ENCODE measurements at places on chromosomes 11 and 22.

- DNase-seq: no peak
These were observed 135.4 kb downstream of the METTL15 start for GRCh38 chr11:28243581-28243980.

- no peak for DNase-seq
These were observed 3.3 kb upstream of the EPS8L2 start for GRCh38 chr11:702462-703461.

DNA sequence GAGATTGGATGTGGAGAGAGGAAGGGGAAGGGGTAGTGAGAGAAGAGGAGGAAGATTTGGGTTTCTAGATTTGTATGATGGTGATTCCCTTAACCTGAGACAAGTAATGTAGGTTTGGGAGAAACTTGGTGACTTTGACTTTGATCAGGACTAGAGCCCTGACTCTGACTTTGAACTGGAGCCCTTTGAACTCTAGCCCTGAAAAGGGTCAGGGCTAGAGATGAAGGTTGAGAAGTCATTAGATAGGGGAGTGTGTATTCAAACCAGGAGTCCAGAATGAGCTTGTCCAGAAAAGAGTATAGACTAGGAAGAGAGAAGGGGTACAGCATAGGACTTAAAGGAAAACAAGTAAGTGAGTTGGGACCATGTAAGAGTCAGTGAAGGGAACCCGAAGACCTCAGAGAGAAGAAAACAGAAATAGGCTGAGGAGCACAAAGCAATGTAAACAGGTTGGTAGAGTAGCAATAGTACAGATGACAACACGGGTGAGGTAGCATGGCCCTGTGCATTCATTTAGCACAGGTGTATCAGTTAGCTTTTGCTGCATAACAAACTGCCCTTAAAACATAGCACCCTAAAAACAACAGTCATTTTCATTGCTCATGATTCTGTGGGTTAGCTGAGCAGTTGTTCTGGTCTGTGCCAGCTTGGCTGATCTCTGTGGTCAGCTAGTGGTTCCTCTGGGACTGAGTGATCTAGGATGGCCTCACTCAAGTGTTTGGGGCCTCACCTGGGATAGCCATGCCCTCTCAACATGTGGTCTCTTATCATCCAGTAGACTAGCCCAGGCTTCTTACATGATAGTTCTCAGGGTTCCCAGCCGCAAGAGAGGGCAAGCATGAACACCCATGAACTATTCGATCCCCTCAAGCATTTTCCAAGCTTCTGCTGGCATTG, 43.1 kb downstream of the C22orf31 start:
- no peak for DNase-seq

- peak; percentile 38 for DNase-seq
These were observed 16.1 kb downstream of the CPT1A start for GRCh38 chr11:68825571-68825970.

GRCh38 chr11:33718440-33718839, 17.8 kb downstream of the CD59 start:
- no peak for DNase-seq

Data from activated CD4-positive, alpha-beta T cell treated with anti-CD3 and anti-CD28 coated beads, Interleukin-2, amount 50 U/mL, for 1 hour (primary cell).